ENCODE measurements at places on chromosomes 5 and 9. TPM values are rescaled to one million over a fixed set of nuclear protein-coding genes. Genes with fewer than 3 reads are reported as not detected.

Gene DNAJB5
- total RNA-seq = 8.0 TPM

DNA sequence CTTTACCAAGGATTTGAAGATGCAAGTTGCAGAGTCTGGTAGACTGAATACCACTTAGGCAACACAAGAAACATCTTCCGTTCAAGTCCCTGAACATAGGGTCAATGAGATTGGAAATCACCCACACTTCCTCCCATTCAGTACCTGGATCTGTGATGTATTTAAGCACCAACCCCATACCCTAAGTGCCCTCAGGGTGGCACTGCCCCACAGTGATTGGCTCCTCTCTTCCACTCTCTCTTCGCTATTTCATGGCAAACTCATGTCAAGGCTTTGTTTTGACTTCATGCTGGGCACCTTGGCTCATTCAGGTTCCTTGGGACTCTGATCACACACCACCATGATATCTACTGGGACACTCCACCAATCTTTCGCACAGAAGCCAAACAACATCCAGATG lies 53.7 kb downstream of the GGTA1 start:
- no peak for DNase-seq

DNA sequence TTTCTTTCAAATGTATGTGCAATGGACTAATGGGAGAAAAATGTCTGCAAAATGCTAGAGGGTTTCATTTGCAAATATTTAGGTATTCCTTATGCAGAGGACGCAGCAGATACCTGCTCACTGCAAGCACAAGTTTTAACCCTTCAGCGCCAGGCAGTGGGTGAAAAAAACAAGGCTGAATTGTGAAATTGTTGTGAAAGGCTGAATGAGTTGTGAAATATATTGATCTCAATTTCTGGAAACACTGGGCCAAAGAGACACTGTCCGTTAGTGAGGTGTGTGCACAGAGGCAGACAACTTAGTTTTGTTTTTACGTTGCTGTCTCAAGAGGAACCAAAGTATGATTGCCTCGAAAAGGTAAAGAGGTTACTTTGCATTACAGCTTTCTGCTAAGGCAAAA lies 18.8 kb downstream of the FUBP3 start:
- no peak for DNase-seq

Gene ASPN
- 4.0 TPM for total RNA-seq

DNA sequence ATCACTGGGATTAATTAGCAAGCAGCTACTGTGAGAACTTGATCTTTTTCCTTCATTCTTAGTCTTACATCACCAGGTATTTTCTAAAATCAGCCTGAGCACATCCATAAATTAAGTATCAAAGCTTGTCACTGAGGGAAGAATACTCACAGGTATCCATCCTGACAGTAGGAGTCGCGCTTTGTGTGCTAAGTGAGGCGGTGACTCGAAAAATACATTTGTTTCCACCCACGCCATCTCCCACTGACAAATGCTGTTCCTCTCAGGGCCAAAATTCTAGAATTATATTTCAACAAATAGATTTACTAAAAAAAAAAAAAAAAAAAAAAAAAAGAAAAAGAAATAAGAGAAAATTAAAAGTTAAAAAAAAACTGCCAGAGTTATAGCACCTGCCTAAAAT lies 34.1 kb upstream of the GABRB2 start:
- no peak for DNase-seq

DNA sequence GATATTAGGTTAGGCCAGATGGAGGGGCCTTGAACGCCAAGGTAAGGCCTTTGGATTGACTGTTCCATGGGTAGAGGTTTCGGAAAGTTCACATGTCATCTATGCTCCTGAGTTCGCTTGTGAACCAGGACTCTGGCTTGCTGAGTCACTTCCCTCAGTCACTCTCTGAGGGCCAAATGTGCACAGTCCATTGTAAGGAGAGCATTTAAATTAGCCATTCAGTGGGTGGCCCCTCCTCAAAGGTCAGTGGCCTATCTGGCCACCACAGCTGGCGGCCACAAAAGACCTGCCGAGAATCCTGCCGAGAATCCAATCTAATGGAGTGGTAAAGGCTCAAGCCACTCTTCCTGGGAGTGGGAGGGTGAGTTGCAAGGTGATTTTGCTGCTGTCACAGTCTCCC lies 58.9 kb upstream of the ARAP3 start:
- no peak for DNase-seq

GRCh38 chr9:123043081-123043939 lies 9.8 kb downstream of the GPR21 start:
- no peak for DNase-seq

Gene MEIKIN
- 1.0 TPM for total RNA-seq

Gene OR1J1
- not detected for total RNA-seq

- no peak for DNase-seq
Measured at GRCh38 chr5:72468606-72469005, 38.6 kb downstream of the ZNF366 start.

GRCh38 chr5:88118179-88118578 lies 150.5 kb downstream of the TMEM161B start:
- DNase-seq = no peak
